ENCODE measurements at places on chromosomes 7 and 10.

DNA sequence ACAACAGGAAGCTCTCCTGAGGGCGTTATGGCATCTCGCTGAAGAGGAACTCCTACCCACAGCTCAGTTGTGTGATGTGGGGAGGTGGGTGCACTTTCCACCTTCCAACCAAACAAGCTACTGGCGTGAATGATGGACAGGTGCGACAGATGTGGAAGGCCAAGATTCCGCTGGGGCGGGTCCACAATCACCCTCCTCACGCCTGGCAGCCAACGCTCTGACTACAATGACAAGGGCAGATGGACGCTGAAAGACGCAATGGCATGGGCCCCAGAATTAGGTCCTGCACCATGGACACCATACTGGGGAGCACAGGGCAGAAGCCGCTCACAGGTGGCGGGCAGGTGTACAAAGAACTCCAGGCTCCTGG lies 282.5 kb downstream of the PRPF18 start:
- DNase-seq = no peak

- no peak for DNase-seq
These were observed 1077.1 kb downstream of the TYW1 start for GRCh38 chr7:68073701-68074100.

DNA sequence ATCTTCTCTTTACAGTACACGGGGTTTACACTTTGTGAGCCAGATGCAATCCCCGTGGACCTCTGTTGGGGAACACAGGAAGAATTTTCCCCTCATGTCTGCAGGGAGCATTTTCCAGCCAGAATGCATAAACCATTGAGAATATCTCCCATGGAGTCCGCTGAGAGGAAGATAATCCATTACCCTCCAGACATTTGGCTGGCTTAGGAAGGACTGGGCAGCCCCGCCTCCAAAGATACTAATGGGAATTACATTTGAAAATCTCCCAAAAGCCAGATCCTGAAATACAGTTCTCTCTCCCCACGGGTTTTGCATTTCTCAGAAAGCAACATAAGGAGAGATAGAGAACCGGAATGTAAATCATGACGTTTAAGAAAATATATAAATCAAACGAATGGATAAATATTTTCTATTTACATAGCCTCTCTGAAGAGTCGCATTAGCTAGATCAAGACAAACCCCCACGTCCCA lies 53.5 kb downstream of the TRIL start:
- DNase-seq = no peak

DNA sequence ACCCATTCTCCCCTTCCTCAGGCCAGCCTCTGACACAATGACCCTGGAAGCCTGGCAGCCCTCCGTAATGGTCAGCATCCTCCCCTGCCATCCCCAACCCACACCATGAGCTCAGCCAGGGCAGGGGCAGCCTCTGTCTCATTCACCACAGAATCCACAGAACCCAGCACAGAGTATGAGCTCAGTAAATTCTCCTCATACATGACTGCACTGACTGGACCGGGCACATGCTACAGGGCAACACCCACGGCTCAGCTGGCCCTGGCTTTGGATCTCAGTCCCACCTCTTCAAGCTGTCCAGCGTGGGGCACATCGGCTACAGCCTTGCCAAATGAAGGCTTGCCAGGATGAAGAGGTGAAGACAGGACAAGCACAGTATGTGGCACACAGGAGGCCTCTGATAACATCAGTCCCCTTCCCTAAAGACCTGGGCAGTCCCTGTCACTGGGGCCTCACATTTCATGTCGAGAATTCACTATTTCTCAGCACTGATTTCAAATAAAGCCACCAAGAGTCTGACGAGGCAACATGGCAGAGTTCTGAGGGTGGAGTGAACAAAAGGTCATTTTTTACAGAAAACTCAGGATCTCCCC lies 7.9 kb downstream of the GPRIN2 start:
- no peak for DNase-seq

GRCh38 chr7:114787556-114787955 lies 134.3 kb upstream of the MDFIC start:
- no peak for DNase-seq

GRCh38 chr7:84614821-84615501 lies 420.4 kb upstream of the SEMA3A start:
- DNase-seq = no peak

GRCh38 chr10:8057636-8058273 lies 3.3 kb downstream of the GATA3 start:
- DNase-seq = no peak

DNA sequence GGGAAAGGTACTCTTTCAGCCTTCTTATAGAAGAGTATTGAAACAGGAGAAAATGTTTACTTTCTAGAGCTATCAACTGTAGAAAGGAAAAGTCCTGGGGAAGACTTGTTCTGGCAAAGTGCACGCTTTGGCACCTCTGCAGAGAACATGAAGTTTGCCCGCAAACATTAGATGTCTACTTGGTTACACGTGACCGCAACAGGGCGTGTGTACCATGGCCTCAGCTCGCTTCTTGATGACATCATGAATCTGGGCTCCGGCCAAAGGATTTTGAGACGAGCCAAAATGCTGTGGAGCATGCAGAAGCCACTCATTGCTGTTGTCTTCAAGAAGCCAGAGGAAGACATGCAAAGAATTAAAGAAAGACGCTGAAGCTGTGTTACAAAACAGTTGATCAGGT lies 8.6 kb upstream of the TAS2R60 start:
- DNase-seq = no peak

- peak; percentile 59 for DNase-seq
These were observed 167.0 kb upstream of the PPP1R3A start for GRCh38 chr7:114085592-114086501.

GRCh38 chr10:104122225-104123107 lies 495 bp downstream of the SFR1 start:
- DNase-seq = no peak

GRCh38 chr10:130395248-130395936 lies 259.2 kb downstream of the GLRX3 start:
- DNase-seq = no peak

GRCh38 chr10:17113889-17114540 lies 15.6 kb downstream of the CUBN start:
- DNase-seq = no peak

DNA sequence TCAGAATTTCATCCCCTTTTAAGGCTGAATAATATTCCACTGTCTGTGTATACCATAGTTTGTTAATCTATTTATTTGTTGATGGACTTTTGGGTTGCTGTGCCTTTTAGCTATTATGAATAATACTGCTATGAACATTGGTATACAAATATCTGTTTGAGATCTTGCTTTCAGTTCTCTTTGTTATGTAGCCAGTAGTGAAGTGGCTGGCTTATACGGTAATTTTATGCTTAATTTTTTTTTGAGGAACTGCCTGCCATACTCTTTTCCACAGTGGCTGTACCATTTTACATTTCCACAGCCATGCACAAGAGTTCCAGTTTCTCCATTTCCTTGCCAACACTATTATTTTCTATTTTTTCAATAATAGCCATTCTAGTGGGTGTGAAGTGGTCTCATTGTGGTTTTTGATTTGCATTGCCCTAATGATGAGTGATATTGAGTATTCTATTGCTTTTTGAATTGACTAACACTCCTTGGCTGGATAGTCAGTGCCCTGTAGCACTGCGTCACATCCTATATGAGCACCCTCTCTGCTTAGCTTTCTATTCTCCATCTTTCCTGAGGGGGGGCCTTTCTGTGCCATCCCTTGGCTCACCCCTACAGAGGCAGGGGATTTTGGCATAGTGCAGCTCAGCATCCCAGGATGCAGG lies 29.4 kb upstream of the RAPGEF5 start:
- DNase-seq = no peak

- no peak for DNase-seq
These were observed 870.9 kb downstream of the KCNMA1 start for GRCh38 chr10:76766682-76767081.

DNA sequence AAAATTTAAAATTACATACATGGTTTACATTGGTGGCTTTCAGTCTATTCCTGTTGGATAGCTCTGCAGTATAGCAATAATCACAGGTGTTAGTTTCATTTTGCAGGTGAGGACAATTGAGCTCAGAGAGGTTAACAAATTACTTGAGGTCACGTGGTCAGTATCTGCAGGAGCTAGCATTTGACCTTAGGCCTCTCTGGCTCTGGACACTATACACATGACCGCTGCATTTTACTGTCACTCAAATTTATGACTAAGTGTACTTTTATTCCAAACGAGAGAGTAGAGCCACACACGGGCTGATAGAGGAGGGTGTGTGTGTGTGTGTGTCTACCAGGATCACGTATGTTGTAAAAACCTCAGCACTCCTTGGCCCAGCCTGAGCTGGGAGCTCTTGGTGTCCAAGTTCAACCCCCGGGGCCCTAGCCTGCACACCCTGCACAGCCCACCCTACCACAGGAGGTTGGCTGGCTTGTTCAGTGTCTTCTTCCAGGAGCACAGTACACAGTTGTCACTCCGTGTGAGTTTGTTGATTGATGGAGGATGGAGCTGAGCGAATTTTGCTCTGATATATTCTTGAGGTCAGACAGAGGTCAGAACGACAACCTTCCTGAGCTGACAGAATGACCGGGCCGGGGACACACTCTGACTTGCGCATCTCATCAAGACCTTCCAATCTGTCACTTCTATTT lies 272.7 kb downstream of the GFRA1 start:
- no peak for DNase-seq

DNA sequence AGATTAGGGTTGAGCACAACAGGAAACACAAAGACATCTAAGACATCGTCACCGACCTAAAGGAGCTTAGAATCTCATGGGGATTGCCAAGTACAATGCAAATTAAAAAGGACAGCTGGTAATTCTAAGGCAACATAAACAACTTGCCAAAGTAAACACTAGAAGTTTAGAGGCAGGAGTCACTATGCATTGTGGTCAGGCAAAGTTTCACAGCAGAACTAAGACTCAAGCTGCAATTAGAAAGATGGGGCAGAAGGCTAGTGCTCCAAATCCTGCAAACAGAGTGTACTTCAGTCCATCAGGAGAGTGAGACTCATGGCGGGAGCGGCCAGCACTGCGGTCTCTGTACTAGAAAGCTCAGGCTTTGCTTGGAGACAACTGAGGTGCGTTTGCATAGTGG lies 52.7 kb downstream of the HIPK2 start:
- no peak for DNase-seq

DNA sequence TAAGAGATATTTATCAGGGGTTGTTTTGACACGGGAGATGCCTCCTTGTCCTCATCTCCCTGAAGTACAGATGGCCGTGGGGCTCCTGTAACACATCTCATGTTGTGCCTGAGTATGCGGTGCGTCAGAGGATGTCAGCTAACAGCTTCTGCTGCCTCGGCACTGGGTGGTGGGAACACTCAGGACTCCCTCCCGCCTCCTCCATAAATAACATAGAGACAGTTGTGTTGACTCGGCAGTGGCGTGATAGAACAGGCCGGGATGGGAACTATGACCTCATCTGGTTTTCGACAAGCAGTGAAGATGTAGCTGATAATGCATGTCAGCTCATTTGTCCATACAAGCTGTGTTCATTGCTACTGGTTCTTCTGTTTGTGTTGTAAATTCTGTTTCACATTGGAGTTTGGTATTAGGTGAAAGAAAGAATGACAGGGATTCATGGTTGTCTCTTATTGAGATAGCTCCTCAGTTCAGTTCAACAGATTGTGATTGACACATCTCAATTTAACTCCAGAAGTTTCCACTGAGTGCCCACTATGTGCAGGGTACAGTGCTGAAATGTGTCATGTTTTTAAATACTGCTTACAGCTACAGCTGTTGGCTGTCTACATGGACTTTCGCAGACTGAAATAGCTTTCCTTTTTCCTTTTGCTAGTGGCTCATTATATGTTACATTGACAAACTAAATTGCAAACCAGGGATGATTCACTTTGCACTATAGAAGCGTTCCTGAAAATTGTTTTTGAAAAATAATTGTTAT lies 87.4 kb downstream of the CHN2 start:
- no peak for DNase-seq

DNA sequence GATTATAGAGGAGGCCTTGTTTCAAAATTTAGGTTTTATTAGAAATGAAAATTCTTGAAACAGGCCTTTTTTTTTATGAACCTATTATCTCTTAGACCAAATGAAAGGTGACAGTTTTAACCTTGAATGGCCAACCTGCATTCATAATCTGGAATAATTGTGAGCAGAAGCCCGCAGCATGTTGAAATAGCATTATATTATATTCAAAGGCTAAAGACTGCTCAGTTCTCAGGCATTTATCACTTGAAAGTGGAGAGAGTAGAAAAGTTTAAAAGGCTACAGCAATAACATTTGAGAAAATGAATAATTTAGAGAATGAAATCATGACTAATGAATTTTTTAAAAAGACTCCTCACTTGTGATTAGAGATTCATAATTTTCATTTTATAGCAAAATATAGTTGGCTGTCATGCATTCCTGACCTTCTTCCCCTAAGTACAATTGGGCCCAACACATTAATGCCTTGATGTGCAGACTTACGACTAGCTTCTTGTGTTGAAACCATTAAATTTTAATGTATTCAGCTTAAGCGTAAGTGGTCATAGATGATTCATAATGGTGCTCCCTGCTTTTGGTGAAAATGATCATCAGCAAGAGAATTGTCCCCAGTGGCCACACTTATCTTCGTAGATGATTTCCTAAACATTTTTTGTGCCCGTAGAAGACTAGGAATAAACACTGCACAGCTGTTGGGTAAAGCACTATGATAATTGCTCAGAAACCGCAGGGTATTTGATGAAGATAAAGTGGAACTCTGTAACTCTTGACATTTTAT lies 346.6 kb upstream of the BMPER start:
- DNase-seq = no peak

DNA sequence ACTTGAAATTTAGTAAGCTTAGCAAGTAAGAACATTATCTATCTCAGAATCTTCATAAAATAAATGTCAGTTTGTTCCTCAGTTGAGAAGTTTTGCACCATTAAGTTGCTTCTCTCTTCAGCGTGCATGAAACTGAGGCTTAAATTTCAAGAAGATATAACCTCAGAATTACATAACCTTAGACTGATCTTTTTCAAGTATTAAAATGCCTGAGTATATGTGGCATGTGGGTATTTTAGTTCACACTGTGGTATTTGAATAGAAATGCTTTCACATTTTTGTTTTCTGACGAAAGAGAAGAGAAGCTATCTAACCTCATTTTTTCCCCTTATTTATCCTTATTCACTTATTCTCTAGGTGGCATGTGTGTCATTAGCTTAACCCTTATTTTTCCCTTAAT lies 104.1 kb downstream of the PHF14 start:
- DNase-seq = no peak

GRCh38 chr7:135966341-135967043 lies 10.7 kb downstream of the MTPN start:
- DNase-seq = no peak
